ENCODE measurements at places on chromosomes 1 and 21.

DNA sequence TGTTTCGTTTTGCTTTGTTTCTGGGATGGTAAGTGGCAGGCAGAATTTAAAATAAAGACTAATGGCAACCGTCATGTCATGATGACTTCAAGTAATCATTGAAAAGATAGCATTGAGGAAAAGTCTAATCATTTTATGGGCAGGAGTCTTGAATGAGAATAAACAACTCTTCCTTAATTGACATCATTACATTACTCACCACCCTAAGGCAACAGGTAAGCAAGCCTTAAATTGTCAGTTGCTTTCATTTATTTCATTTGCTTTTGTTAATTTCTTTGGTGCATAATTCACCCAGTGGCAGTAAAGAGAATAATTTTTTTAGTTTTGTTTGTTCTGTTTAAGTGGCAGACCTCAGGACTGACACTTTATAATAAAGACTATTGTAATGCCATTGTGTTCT lies 669.0 kb downstream of the RWDD3 start:
- no peak for DNase-seq

- no peak for DNase-seq
These were observed 41.4 kb upstream of the PCBP3 start for GRCh38 chr21:45602106-45602505.

DNA sequence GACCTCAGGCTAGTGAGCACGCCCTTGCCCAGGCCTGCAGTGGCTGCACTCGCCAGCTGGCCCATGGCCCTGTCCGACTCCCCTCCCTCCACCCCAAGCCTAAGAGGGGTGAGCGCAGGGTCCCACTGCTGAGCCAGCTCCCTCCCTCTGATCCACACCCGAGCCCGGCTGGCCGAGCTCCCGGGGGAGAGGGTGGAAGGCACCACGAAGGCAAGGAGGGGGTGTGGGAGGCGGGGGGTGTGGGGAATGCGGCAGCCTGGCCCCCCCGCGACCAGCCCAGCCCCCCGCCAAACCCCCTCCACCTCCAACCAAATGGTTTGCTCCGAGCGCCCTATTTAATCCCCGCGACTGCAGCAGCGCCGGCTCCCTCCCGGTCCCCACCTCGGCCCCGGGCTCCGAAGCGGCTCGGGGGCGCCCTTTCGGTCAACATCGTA lies at the start of gene CADM3:
CADM3 (plus strand) TSS at position 362 of the 434 bp plus-strand sequence. CDS start 151 bp downstream, outside the sequence.
- no peak for DNase-seq

GRCh38 chr1:14602136-14602535 lies 3.7 kb downstream of the KAZN start:
- no peak for DNase-seq

DNA sequence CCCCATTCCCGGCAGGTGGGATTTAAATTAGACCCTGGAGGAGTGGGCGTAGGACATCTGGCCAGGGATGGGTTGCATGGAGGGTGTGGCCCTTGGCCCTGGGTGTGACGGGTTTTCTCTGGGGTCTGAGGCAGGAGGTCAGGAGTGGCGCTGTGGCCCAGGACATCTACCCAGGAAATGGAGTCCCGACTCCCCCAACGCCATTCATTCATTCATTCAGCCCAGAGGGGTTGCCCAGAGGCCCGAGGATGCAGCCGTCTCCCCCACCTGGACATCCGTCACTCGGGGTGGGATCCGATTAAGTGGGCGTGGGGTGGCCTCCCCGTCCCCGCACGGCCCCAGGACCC lies 663 bp downstream of the ATP13A2 start:
- DNase-seq, result no peak

DNA sequence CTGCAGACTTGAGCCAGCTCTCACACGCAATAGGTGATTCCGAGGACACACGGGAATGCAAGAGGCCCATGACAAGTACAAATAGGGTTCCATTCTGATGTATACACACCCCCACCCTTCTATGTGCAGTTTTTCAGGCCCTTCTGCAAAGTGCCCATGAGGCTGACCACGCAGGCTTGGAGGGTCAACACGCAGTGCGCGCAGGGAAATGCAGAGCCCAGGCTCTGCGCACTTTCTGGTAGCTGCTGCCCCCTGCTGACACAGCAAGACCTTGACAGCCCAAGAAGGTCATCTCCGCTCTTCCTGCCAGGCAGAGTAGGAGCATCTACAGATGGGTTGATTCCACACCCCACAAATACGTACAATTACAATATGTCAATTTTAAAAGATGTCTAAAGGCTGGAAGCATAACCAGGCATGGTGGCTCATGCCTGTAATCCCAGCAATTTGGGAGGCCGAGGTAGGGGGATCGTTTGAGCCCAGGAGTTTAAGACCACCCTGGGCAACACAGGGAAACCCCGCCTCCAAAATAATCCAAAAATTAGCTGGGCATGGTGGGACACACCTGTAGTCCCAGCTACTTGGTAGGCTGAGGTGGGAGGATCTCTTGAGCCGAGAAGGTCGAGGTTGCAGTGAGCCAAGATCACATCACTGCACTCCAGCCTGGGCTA lies 18.5 kb downstream of the SH3BP5L start:
- DNase-seq, result peak; percentile 44

- DNase-seq, result no peak
These were observed 14.0 kb upstream of the TBX19 start for GRCh38 chr1:168266644-168267186.

GRCh38 chr1:216749232-216749631 lies 26.0 kb upstream of the ESRRG start:
- DNase-seq, result no peak

- DNase-seq, result no peak
These were observed 8.9 kb upstream of the RNF187 start for GRCh38 chr1:228478326-228478725.

DNA sequence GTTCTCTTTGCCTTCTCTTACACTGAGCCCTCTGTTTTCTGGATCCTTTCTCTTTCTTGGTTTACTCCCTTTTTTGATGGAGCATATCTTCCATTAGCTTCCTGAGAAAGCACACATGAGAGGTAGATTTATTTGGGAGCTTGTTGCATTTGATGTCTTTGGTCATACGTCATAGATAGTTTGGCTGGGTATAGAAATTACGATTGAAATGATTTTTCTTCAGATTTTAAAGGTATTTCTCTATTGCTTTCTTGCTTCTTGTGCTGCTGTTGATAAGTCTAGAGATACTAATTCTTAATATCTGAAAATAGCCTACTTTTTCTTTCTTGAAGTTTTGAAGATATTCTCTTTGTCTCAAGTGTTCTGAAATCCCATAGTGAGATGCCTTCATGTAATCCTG lies 45.3 kb upstream of the RUNX3 start:
- DNase-seq, result no peak

DNA sequence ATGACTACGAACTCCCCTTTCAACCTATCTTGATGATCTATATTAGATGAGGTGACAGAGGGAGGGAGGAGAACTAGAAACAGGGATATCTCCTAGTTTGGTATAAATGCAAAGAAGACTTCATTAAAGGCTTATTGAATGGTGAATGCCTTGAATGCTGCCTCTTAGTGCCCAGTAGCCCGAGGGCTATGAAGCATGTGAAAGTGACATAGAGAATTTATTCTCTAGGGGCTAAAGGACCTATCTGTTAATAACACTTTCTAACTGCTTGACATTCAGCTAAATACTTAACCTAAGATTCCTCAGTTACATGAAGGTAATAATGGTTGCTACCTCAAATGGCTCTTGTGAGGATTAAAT lies 764.1 kb downstream of the LTN1 start:
- no peak for DNase-seq

DNA sequence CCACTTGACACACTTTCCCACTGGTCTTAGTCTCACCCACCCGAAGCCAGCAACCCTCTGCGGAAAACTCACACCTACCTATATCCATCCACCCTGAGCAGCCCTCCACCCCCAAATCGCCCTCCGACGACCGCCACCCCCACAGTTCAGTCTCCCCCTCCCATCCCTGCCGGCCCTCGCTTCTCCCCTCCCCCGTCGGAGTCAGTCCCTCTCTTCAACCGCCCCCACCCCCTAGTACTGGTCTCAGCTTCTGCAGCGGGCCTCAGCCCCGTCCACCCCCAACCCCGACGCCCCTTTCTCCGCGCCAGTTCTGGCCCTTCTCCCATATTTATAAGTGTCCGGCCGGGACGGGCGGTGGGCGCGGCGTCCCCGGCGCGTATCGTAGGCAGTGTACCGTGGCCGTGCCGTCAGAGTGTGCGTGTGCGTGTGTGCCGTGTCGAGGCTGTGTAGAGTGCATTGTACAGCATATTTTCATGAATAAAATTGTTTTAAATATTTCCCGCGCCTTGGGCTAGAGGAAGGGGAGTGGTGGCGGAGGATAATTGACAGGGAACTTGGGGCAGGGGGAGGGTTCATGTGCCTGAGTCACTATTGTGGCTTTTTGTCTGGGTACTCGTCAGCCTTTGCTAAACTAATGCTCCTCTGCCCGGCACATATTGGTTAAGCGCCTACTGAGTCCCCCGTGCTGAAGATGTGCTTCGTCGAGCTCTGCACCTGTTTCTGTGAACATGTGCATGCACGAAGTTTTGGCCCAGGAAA lies 22.0 kb downstream of the FOXO6 start:
- no peak for DNase-seq

GRCh38 chr1:10717296-10718082 lies 79.0 kb downstream of the CASZ1 start:
- no peak for DNase-seq

GRCh38 chr1:24586970-24587820 lies 31.3 kb downstream of the NCMAP start:
- no peak for DNase-seq

GRCh38 chr1:70504176-70504820 lies 93.2 kb downstream of the CTH start:
- no peak for DNase-seq

- DNase-seq, result no peak
These were observed 60.3 kb upstream of the GPR153 start for GRCh38 chr1:6321205-6321604.

DNA sequence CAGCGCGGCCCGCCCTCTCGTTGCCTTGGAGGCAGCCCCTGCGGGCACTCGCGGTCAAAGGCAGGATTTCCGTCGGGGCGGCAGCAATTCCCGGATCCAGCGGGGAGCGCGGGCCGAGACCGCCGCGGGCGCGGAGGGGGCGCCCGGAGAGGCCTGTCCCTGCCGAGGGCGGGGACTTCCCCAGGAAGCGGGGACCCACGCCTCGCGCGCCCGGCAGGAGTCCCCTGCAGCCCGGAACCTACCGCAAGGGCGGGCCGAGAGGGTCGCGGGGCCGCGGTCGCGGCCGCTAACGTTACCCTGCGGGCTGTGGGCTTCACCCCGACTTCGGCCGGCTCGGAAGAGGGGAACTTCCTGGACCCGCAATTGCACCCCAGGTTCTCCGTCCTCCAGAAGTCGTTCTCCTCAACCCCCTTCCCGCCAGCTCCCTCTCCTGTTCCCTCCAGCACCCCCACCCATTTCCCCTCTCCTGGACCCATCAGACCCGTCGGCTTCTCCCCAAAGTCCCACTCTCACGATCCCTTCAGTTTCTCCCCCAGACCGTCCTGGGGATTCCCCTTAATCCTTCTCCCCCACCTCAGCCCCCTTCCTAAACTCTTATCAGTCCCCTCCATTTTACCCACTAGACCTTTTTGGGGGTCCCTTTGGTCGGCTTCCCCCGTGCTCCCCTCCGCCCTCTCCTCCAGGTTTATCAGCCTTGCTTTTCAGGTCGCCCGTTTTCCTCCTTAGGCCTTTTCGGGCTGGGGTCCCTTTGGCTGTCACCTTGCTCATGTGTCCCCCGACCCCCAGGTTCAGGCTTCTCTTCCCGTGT lies 604 bp downstream of the FGR start:
- DNase-seq, result peak; percentile 36

- DNase-seq, result no peak
These were observed 78.7 kb downstream of the FH start for GRCh38 chr1:241440904-241441303.

DNA sequence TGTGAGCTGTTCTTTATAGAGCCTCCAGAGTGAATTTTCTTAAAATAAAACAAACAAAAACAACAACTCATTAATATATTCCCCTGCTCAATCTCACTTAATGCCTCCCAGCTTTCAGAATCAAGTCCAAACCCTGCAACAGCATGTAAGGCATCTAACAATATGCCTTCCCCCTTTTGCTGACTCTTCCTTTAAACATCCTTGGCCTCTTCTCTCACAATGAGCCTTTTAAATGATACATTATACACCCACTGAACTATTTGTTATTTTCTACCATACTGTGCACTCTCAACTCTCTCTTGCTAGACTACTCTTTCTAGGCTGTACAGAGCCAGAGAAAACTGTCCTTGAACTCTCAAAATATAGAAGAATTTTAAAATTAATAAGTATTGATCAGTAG lies 115.2 kb upstream of the SNX7 start:
- no peak for DNase-seq

DNA sequence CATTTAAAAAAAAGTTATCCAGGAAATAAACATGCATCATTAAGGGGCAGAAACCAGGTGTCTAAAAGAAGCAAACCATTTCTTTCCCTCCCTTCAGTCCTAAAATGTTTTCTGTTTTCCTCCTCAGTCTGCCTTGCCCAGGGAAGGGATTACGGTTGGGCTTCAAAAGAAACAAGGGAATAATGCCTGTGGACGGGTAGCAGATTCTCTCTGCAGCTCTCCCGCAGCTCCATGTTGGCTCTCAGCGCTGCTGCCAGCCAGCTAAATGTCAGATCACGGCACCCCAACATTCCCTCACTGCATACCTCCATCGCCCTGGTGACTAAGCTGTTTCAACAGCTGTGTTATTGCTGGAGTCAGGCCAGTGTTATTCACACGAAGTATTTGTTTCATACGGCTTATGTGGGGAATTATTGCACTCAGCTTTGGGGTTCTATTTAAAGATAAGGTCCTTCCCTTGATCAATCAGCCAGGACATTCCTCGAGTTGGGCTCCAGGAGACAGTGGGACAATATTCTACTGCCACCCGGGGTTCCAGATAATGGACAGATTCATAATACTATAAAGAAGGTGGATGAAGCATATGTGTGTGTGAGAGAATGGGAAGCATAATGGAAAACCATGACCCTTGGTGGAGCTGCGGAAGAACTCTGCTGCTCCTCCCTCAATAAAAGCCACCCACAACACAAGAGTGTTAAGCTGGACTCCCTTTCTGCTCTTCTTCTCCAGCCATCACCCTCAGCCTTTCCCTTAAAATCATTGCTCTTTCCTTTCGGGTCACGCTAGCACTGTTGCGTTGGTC lies 58.2 kb downstream of the WLS start:
- no peak for DNase-seq

DNA sequence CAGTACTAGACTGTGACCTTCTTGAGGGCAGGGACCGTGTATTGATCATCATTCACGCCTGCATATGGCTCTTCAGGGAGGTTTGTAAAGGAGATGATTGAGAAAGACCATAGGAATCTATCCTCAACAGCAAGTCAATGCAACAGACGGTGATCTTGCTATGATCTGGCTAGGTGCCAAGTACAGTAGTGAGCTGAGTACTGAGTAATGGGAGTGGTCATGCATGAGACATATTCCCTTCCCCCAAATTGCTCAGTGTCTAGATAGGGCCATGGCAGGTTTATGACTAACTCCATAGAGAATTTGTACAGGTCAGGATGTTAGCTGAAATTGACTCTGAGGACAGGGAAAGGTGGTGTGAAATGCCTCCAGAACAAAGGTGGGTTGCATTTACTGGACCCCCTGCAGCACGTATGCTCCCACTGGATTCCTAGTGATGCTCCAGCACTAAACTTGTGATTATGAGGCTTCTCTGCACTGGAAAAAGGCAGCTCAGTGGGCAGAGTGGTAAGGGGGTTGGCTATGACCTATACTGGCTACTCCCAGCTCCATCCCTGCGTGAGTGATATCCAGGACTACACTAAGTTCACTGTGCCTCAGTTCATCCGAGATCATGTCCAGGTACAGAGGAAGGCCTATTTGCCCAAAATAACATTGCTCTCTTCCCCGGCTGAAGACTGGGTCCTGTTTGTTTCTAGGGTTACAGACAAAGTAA lies 37.2 kb downstream of the KCNJ6 start:
- no peak for DNase-seq

GRCh38 chr1:180135535-180135934 lies 19.1 kb upstream of the QSOX1 start:
- no peak for DNase-seq
